Astrocyte of the cerebellum (primary cell): ENCODE measurements at places on chromosomes 3 and 15.

DNA sequence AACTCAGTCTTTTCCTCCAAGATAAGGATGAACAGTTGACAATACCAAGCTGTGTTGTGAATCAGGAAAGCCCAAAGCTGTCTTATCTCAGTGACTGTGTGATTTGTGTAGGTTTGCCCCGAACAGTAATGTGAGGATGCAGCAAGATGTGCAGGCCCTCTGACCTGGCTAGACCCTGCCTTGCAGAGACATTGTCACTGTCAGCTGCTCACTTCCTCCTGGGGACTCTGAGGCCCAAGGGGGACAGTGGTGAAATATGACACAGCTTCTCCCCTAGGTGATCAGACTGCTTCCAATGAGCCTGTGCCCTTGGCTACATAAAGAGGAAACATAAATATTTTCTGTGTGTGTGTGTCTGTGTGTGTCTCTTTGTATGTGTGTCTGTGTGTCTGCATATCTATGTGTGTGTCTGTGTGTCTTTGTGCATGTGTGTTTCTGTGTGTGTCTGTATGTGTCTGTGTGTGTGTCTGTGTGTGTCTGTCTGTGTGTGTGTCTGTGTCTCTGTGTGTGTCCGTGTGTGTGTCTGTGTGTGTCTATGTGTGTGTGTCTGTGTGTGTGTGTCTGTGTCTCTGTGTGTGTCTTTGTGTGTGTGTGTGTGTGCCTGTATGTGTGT is 21.7 kb downstream of the LRRK1 start:
- DNase-seq: no peak

DNA sequence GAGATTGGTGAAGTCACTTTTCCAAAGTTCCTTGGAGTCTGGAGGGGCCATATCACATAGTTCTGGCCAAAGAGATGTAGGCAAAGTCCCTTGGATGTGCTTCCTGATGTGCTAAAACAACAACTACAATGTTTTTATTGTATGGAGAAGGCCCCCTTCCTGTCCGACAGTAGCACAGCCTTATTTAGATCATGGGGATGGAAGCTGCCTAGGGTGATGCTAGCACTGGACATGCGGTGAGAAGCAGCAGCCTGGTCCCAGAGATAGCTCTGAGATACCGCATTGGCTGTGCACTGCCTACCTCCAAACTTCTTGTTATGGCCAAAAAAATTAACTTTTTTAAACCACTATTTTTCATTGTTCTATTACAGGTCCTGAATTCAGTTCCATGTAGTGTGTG is 137.6 kb downstream of the AQP9 start:
- DNase-seq: no peak

DNA sequence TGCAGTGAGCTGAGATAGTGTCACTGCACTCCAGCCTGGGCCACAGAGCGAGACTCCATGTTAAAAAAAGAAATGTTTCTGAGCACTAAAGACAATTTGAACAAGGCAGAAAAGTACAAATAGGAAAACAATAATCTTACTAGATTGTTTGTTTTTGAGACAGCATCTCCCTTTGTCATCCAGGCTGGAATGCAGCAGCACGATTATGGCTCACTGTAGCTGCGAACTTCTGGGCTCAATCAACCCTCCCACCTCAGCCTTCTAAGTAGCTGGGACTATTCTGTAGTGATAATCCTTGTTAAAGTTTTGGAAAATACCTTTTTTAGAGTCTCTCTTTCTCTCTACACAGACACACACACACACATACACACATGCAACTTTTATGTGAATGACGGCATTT is 107.1 kb downstream of the LPP start:
- no peak for DNase-seq

DNA sequence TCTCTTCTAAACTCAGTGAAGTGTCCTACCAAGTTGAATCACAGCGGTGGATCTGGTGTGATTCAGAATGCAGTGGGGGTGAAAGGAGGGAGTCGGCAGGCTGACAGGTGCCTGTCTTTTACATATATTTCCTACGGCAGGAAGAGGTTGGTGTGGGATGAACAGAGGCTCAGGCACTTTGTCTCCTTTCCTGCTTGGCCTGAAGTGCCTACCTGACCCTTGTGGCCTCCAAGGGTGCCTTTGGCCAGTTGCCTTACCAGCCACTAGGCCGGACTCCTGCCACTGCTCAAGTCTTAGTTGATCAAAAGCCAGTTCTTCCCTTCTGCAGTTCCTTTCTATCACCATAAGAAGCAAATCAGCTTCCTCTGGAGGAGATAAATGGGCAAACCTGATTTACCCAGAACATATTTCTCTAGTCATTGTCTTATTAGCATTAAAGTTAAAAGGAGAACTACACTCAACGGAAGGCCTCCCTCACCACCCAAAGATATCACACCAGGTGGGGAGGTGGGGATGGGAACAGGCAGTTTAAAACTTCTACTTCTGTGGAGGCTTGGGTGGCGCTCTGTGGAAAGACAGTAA is 52.1 kb downstream of the CRTC3 start:
- no peak for DNase-seq

DNA sequence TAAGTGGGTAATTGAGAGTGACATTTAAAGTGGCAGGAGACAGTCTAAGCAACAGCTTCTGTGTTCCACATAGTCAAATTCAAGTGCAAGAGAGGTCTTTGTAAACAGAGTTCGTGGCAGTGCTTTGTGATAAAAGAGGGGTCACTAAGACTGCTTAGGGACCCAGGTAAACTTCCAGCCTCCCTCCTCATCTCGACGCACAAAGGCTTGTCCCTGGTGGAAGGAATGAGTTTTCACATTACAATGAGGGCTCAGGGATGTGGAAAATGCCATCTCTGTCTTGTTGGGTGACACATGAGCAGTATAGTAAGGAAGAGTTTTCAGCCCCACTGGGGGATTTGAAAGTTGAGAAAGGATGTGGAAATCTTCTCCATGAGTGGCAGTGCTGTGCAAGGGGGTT is 7.3 kb downstream of the GMNC start:
- no peak for DNase-seq

GRCh38 chr3:27392950-27393679 is 23.9 kb upstream of the NEK10 start:
- no peak for DNase-seq

DNA sequence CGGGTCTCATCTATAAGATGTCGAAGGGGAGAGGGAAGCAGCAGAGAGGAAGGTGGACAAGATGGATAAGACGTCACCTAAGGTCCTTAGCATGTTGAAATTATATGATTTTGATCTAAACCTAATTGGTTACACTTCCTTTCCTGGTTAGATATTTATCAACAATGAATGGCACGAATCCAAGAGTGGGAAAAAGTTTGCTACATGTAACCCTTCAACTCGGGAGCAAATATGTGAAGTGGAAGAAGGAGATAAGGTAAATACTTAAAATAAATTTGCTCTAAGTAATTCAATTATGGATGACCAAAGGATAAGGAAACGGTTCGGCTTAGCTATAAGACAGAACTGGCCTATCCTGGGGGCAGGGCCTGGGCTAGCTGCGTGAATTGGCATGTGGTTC is 5.5 kb downstream of the ALDH1A3 start:
- DNase-seq: no peak

- DNase-seq: no peak
Measured at GRCh38 chr3:161274691-161275298, 53.7 kb downstream of the NMD3 start.

- DNase-seq: no peak
Measured at GRCh38 chr15:55457401-55458022, 49.2 kb downstream of the PIERCE2 start.

- no peak for DNase-seq
Measured at GRCh38 chr3:42550250-42550649, 31.5 kb downstream of the SEC22C start.

DNA sequence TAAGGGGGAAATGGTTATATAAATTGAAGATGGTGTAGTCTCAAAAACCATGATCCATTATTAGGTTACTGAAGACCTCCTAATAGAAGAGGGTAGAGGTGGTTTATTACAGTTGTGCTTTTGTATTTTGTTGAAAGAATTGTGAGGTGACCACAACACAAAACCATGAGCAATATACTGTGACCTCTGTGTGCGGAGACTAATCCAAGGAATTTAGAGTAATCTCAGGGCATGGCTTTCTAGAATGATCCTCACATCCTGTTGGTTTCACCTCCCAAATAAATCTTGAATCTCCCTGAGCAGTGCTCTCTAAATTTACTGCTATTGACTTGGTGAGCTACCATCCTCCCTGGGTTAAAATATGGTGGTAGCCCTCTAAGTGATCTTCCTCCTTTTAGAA is 52.3 kb downstream of the PTPRG start:
- no peak for DNase-seq

DNA sequence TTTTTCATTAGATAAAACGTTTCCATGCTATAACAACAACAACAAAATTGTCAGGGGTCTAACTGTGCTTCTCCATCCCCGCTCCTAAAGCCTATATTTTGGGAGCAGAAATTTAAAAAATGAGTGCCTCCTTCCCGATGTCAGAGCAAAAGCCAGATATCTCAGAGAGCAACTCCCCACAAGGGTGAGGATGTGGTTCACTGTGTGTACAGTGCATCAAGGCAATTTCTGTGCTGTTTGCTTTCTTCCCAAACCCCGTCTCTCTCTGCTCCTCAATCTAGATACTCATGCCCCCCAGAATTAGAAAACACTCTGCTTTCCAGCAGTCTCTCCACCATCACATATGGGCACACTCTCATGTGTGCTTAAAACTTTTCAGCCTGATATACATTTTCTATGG is 76.7 kb upstream of the MBNL1 start:
- no peak for DNase-seq

GRCh38 chr3:56294286-56294685 is 174.0 kb downstream of the ERC2 start:
- DNase-seq: no peak

DNA sequence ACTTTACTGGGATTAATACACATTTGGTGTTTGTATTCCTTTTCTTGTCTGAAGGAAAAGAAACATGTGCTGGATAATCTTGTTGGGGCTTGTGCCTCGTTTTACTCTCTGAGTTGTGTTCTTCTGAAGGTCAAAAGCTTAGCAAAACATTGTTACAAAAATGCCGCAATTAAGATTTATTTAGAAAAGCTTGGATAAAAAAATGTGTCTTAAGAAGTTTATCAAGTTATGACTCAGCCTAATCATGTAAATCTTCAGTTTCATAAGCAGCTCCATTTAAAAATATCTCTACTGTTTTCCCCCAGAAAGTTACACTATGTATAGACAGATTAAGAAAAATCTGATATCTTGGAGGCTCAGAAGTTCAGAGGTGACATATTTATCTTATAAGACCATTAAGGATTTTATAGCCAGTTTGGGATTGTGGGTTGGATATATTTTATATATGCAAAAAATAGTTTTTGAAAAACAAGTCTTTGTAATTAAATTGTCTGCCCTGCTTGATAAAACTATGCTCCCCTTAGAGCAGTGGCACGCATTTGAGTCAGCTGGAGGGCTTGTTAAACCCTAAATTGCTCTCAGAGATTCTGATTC is 56.5 kb downstream of the CLDN11 start:
- no peak for DNase-seq

- peak; percentile 48 for DNase-seq
Measured at GRCh38 chr15:60585743-60586708, 107.1 kb upstream of the ICE2 start.

DNA sequence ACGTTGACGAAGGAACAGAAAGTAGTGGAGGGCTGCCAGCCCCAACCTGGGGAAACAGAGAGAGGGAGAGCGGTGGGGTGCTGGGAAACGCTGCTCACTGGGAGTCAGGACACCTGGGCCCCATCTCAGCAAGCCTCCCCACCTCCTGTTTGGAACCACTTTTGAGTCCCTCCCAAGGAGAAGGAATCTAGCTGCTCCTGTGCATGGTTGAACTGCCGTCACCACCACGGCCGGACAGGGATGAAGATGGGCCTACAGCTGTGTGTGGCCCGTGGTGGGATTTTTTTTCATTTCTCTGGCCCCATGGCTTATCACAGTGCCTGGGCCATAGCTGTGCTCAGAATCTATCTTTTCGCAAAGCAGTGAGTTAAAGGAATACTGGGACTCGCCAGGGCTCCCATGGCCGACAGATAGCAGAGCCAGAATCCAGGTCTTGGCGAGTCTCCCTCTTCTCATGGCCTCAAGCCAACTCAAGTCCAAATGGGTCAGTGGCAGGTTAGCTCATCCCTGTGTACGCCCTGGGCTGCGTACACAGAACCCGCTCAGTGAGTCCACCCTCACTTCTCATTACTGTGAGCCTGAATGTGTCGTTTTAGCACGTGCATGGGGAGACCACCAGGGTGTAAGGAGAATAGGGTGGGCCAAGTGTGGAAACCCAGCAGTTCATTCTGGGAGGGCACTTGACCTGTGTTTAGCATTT is 271.2 kb downstream of the FAM43A start:
- no peak for DNase-seq

DNA sequence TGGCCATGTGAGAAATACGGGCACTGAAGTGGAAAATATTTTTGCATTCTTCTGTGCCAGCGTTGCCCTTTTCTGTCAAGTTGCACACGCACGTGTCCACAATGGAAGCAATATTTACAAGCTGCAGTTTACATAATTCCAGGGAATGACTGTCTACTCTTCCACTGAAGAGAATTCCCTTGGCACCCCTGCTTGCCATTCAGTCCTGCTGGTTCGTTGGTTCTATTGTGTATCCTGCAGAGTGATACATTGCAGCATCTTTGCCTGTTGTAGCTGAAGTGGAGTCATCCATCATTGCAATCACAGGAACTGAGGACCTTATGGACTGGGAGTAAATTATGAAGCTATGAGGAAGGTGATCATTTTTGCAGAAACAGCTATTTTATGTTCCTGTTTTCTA is 759.4 kb downstream of the ROBO2 start:
- no peak for DNase-seq

DNA sequence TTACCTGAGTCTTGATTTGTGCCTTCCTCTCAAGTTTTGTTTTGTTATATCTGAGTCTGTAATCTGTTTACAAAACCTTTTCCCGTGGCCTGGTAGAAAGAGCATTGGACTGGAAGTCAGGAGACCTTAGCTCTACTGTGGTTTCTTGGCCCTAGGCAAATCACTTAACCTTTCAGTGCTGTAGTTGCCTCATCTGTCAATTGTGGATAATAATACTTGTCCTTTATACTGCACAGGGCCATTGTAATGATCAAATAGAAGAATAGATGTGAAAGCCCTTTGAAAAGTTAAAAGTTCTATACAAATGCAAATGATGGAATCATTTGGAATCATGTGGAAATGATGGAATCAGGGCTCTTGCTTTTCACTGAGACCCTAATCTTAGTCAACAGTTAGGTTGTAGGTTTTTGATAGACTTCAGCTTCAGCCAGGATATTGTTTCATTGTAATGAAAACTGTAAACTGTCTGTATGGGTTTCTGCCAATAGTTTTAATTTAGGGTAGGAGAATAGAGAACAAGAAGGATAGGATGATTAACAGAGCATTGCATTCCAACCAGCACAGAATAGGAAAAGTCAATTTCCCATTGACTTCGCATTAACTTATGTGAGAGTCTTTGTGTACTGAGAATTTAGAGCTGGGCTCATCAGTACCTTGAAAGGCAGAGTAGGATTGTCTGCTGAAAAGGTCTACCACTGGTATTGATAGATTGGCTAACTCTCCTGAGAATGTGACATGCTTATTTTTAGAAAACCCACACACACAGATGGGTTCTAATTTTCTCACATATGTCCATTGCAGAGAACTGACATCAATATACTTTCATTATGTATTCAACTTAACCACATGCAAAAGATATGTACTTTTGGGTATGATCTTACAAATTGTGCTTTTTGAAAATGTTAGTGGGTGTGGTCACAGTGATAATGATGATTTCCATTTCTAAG is 21.8 kb downstream of the MAP2K5 start:
- no peak for DNase-seq
